ENCODE measurements at places on chromosomes 6 and 20.
A peak's percentile ranks its signal among the peaks of the same experiment; 100 is the strongest.

DNA sequence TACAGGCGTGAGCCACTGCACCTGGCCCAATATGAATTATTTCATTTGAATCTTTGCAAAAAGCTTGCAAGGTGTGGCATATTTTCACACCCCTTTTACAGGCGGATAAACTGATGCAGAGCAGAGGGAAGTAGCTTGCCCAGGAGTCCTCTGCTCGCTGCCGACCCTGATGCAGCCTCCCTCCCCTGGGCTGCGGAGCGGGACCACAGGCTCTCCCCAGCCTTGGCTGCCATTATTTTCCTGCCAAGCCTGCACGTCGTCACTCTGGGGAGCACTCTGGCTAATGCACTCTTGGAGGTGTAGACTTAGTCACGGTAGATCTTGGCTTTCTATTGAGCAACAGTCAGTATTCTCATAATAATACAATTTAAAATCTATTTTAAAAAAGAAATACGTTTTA, 34.8 kb upstream of the DACT2 start:
- no peak for DNase-seq

DNA sequence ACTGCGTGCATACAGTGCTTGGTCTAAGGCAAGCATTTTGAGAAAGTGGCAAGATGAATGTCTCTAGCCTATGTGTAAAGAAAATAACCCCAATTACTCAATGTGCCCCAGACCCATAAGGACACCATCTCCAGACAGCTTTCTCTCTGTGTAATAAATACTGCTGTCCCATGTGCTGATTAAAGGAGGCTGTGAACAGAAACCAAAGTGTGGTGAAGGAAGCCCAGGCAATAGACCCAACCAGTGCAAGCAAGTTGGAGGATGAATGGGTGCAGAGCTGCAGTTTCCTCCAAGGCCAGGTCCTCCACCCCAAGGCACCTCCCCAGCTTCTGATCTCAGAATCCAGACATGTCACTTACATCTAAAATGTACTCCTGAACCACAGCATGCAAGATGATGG, 60.6 kb downstream of the TRAM2 start:
- DNase-seq = no peak

DNA sequence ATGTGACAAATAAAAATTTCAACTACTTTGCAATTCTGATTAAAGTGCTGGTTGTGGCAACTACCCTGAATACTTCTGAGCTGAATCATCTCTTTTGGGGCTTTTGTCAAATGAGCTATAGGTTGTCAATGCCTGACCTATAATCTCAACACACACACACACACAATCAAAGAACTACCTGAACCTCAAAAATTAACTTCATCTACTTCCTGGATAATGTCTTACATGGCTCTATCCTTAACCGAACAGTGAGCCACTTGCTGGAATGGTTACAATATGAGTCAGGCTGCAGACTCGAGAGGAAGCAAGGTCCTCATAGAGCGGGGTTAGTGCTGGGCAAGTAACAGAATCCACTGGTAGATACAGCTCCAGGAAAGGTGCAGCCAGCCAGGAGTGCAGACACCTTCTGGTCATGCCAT, 70.6 kb upstream of the DST start:
- no peak for DNase-seq

DNA sequence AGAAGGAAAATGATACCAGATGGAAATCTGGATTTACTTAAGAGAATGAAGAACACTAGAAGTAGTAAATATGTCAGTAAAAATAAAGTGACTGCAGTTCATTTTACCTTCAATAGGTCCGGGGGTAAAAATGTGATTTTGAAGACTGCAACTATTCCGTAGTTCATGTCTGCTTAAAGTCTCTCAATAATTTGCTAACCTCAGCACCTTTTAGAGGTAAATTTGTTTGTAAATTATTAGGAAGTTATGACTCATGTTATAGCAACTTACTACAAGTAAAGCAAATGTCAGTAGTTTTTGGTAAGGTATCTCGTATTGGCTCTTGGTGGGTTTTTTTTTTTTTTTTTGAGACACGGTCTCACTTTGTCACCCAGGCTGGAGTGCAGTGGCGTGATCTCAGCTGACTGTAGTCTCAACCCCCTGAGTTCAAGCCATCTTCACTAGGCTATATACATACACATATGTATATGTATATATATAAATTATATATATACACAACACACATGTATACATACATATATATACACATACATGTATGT, 32.1 kb downstream of the BICRAL start:
- DNase-seq = no peak

DNA sequence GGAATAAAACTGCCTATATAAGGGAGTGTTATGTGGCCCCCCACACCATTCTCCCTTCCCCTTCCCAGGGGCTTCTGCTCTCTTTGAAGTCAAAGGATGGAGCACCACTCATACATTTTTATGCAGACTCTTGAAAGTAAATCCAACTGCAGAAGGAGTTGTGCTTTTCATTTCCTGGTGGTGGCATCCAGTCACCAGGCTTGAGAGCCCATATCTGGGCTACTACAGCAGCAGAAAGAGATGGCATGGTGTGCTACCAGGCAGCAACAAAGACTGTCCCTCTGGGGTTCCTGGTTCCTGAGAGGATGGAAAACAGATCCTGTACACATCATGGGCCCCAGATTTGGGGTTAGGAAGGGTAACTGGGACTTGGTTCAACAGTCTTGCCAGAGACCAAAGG, 226.4 kb downstream of the CLIC5 start:
- no peak for DNase-seq

- DNase-seq = peak; percentile 26
Observed at GRCh38 chr6:5851261-5851757, 155.4 kb downstream of the NRN1 start.

DNA sequence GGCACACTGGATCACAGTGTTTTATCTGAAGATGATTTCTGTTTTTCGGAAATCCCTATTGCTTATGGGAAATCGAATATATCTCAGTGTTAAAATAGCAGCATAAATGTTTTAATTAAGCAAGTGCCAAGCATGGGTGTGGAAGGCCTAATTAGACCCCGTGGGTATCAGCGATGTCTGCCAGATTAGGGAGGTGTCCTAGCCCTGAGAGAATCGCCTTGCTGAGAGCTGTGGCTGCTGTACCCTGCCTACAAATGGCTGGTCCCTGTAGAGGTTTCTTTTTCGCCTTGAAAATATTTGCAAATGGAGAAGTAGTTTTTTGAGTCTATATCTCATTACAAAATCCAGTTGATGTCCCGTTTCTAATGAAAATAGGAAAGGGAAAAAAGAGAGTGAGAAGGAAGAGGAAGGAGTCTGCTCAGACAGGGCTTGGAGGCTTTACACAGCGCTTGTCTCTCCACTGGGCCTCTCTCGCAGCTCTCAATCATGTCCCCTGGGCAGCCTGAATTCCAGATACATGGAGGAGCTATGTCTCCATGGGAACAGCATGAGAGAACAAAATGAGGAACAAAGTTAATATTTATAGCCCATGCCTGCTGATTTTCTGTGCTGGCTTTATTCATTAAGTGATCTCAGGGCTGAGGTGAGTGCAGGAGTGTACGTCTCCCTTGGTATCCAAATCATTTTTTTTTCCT, 35.2 kb upstream of the BCLAF1 start:
- DNase-seq = peak; percentile 21

DNA sequence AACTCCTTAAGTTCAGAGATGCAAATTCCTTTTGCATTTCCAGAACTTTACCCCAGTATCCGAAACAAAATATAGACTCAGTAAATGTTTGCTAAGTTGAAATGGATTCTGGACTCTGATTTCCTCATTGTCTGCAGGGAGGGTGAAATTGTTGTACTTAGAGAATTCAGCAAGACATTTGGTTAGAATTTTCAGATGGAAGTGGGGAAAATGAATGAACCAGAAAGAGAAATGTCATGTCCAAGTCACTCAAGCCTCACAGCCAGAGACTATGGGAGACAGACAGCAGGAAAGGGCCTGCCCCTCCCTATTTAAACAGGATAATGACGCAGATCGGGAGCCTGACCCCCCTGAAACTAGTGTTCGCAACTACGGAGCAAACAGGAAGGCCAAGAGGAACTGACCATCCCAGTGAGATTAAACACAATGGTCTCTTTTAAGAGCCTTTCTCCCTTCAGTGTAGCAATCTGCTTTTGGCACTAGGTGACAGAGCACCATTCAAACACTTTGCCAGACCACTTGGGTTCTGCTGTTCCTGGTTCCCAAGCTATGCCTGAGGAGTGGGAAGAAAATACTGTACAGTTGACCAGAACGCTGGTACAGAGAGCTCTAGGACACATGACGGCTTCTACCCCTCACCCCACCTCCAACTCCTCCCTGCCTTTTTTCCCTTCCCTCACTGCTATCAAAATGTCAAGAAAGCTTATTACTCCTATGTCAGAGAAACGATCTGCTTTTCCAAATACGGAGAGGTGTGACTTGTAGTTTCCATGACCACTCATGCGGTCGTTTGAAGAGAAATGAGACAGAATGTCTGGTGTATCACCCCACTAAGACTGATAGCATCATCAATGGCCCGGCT, 13.7 kb downstream of the NEDD9 start:
- peak; percentile 73 for DNase-seq

GRCh38 chr6:130303431-130303830, 62.4 kb upstream of the TMEM200A start:
- no peak for DNase-seq

GRCh38 chr20:47290008-47290407, 66.5 kb downstream of the ZMYND8 start:
- DNase-seq = no peak

- no peak for DNase-seq
Observed at GRCh38 chr20:62873280-62873679, 11.7 kb upstream of the TCFL5 start.

DNA sequence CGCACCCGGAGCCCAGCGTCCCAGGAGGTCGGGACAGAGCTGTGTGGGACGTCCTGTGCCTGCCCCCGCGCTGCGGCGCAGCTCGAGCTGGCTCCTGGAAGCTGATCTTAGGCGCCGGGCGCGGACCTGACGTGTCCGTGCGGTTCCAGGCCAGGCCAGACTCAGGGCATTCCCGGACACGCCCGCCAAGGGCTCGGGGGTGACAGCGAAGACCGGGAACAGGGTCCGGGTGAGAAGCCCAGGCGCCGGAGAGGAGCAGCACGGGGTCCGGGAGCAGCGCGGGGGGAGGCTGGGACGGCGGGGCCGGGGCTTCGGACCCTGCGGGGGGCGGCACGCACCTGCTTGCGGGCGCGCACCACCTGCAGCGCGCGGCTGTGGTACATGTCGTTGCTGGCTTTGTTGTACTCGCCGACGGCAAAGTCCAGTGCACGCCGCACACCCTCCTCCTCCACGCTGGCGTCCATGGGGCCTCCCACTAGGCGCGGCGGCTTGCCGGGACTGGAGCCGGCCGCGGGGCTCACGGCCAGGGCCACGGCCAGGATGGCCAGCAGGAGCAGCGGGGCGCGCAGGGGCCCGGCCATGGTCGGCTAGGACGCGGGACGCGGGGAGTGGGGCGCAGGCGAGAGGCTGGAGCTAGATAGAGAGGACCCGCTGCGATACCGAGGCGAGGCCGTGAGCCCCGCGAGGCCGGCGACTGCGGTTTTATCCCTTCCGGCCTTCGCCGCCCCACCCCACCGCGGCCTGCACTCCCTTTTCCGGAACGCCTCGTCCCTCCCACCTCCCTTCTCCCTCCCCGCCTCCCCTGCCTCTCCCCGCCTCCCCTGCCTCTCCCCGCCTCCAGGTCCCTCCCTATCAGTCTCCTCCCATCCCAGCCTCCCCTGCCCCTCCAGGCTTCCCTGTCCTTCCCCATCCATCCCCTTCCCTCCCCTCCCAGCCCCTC, at the start of gene CST3:
Gene CST3 (minus strand): TSS at position 674 of the 940 bp plus-strand sequence. CDS start 93 bp downstream, at position 581.
- DNase-seq = peak; percentile 92

- DNase-seq = peak; percentile 48
Observed at GRCh38 chr6:17904491-17905120, 82.8 kb downstream of the KIF13A start.

GRCh38 chr6:106046116-106046853, 39.9 kb upstream of the PRDM1 start:
- no peak for DNase-seq

GRCh38 chr6:107173779-107174178, 58.5 kb upstream of the BEND3 start:
- no peak for DNase-seq

GRCh38 chr6:52610011-52610410, 33.2 kb upstream of the TRAM2 start:
- no peak for DNase-seq

DNA sequence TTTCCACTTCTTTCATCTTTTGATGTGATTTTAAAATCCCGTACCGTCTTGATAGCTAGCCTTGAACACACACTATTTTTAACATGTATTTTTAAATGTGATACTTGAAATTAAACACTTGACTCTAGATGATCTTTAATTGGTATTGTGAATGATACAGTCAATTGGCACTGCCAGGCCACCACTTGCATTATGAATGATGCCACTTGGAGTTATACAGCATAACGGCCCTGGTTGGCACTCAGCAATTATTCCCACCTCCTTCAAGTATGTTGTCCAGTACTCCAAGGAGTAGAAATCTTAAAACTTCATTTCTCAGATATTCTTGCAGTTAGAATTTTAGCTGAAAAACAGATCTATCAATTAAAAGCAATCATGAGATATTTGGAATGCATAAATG, 62.9 kb downstream of the TENT5A start:
- no peak for DNase-seq

DNA sequence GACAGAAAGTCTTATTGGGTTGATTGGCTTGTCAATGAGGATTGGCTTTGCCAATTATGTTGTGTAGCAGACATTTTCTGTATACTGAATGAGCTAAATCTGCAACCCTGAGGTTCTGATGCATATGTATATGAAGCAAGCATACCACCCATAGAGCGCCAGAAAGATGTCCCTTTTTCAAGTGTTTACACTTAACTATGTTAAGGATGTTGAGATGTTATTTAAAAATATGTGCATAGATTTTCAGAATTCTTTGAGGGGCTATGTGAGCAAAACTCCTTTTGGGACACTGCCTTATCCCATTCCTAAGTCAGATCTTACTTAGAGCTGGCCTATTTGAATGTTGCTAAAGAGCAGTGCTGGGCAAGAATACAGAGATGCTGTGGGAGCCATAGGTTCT, 1.9 kb downstream of the AIG1 start:
- no peak for DNase-seq

- no peak for DNase-seq
Observed at GRCh38 chr6:159838020-159838744, 38.1 kb downstream of the PNLDC1 start.

- DNase-seq = no peak
Observed at GRCh38 chr20:24598346-24598745, 128.9 kb downstream of the SYNDIG1 start.

GRCh38 chr6:42047213-42047590, 3.1 kb upstream of the TAF8 start:
- DNase-seq = no peak

GRCh38 chr6:4482461-4482860, 293.7 kb upstream of the CDYL start:
- DNase-seq = no peak
